ENCODE measurements at places on chromosomes 1 and 21. TPM values are rescaled to one million over a fixed set of nuclear protein-coding genes. Genes with fewer than 3 reads are reported as not detected.

DNA sequence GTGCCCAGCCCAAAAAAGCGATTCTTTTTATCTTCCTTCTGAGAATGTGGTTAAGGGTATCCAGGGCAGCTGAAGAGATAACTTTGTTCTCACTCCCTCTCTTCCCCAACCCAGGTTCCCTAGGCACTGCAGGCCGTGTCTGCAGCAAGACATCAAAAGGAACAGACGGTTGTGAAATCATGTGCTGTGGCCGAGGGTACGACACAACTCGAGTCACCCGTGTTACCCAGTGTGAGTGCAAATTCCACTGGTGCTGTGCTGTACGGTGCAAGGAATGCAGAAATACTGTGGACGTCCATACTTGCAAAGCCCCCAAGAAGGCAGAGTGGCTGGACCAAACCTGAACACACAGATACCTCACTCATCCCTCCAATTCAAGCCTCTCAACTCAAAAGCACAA, 11.4 kb downstream of the WNT2B start:
- DNase-seq: no peak

DNA sequence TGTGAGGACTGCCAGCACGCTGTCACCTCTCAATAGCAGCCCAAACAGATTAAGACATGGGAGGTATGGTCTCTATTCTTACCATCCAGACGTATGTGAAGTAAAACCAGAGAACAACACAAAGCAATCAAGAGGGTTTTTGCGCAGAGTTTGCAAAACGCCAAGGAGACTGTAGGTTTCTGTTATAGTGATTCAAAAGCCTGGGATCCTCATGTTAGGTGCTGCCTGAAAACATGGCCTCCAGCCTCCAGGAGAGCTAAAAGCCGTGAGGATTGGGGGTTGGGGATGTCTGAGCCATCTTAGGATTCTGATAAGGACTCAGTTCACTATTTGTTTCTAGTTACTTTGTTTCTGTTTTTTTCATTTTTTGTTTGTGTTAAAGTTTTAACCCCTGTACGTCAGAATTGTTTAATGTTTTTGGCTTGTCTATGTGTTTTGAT, 4.2 kb upstream of the CCT8 start:
- no peak for DNase-seq

- no peak for DNase-seq
Observed at GRCh38 chr1:230424391-230425251, 1.5 kb downstream of the PGBD5 start.

DNA sequence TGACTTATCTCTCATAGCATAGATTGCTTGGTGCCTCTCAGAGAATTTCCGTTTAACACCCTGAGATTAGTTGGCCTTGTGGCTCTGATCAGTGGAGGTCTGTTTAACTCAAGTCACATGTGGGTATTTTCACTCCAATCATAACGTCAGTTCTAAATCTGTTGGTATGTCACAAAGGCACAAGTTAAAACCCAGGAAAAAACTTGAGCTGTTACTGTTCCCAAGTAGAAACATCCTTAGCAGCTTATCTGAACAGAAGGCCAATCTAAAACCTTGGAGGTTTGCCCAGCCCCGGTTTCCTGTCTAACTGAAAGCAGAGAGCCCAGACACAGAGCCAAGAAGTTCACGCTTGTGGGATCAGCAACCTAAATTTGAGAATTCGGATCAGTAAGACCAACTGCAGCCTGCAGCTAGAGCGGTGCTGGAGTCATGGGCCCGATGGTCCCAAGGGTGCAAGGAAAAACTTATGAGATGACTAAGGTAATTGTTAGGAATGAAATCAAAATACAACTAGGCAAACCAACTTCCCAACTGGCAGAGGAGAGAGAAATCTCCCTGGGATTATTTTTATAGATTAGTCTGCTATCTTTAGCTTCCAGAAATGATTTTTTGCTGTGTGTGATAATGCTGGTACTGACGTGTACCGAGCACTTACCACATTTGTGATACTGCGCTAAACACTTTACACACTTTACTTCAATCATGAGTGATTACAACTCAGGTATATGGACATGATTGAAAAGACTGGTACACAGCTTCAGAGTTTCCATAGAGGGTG, 90.2 kb upstream of the C1orf21 start:
- peak; percentile 64 for DNase-seq

DNA sequence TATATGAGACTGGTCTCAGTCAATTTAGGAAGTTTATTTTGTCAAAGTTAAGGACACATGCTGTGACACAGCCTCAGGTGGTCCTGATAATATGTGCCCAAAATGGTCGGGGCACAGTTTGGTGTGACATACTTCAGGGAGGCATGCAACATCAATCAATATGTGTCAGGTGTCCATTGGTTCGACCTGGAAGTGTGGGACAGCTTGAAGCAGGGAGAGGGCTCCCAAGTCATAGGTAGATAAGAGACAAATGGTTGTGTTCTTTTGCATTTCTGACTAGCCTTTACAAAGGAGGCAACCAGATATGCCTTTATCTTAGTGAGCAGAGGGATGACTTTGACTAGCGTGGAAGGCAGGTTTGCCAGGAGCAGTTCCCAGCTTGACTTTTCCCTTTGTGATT, 4.5 kb upstream of the ERVH48-1 start:
- DNase-seq: no peak

DNA sequence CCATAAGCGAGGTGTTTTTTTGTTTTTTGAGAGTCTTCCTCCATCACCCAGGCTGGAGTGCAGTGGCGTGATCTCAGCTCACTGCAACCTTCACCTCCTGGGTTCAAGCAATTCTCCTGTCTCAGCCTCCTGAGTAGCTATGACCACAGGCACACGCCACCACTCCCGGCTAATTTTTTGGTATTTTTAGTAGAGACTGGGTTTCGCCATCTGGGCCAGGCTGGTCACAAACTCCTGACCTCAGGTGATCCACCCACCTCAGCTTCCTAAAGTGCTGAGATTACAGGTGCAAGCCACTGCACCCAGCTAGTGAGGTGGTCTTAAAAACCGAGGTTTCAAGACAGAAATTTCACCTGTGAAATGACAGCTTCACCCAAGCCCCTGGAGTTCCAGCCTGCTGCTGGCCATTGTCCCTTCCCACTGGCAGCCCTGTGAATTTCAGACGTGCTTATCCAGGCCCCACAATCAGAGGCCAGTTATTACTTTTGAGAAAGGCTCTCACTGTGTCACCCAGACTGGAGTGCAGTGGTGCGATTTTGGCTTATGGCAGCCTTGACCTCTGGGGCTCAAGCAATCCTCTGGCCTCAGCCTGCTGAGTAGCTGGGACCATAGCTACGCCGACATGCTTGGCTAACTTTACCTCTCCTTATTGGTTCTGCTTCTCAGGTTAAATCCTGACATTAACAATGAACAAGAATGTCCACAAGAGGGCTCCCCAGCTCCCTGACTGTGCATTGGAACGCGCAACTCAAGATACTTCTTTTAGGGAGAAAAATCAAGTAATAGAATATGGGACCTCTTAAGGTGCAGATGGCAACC, 19.4 kb downstream of the ENO1 start:
- DNase-seq: no peak

- peak; percentile 58 for DNase-seq
Observed at GRCh38 chr1:9413071-9413876, 120.6 kb downstream of the SPSB1 start.

DNA sequence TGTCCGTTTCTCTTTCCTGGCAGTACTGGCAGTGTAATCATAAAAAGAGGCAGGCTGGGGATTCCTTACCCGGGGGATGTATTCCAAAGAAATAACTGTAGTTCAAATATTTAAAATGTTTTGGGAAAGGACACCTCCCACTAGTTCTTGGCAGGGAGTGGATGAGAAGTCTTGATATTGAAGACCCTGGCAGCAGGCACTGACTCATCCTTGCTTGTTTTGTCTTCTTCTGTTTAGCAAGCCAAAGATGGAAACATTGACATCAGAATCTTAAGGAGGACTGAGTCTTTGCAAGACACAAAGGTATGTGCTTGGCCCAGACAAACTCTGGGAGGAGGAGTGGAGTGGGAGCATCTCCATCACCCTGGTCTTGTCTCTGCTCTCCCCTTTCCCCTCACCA, 639 bp downstream of the IL20 start:
- no peak for DNase-seq

- DNase-seq: no peak
Observed at GRCh38 chr1:67818162-67818561, 15.1 kb downstream of the GNG12 start.

DNA sequence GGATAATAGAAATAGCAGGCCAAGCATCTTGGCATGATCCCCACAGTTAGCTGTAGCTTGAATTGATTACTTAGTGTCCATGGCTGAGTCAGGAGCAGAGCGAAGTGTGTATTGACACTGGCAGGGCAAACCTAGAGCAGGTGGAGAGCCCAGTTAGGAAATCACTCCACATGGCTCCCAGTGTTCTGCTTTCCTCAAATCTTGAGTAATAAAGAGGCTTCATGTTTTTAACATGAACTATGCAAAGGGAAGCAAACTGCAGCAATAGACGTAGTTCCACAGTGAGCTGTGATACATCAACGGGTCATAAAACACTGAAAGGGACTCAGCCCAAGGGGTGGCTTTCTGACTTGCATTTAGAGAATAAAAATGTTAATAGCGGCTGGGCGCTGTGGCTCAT, 28.9 kb downstream of the RHEX start:
- DNase-seq: no peak

DNA sequence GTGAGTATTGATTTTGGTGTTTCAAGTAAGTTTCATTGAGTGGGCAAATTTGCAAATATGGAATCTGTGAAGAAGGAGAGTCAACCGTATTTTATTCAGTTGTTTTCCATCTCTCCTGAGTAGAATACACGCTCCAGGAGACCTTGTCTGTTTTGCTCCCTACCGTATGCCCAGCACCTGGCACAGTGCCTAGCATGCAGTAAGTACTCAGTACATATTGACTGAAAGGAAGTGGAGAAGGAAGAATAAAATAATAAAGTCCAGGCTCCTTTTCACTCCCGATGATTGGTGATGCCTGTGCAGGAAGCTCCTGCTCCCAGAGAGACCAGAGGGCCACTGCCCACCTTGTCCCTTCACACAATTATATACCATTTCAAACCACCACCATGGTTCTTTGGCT, 59.4 kb upstream of the NEK2 start:
- DNase-seq: peak; percentile 61

GRCh38 chr1:222616525-222616924, 1.4 kb upstream of the MIA3 start:
- no peak for DNase-seq

THBS3 gene
- total RNA-seq: 24.4 TPM

S100B gene
- 4.5 TPM for total RNA-seq

DNA sequence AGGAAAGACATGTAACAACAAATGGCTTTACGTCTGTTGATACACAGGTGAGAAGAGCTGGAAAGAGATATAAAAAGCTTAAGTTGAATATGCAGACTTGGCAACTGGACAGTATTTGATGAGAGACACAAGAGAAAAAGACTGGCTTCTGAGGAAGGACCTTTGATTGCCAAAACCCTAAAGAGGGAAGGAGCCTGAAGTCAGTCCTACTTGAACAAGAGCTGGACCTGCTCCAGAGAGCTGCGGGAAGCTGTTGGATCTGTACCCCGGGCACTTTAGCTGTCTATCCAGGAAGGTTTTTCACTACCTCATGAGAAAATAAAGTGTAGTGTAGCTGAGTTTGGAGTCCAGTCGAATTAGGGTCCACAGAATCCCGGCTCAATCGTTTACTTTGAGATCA, 25.3 kb upstream of the LRRC8B start:
- no peak for DNase-seq
